ENCODE measurements at places on chromosomes 12 and 14.
A peak's percentile ranks its signal among the peaks of the same experiment; 100 is the strongest.

DNA sequence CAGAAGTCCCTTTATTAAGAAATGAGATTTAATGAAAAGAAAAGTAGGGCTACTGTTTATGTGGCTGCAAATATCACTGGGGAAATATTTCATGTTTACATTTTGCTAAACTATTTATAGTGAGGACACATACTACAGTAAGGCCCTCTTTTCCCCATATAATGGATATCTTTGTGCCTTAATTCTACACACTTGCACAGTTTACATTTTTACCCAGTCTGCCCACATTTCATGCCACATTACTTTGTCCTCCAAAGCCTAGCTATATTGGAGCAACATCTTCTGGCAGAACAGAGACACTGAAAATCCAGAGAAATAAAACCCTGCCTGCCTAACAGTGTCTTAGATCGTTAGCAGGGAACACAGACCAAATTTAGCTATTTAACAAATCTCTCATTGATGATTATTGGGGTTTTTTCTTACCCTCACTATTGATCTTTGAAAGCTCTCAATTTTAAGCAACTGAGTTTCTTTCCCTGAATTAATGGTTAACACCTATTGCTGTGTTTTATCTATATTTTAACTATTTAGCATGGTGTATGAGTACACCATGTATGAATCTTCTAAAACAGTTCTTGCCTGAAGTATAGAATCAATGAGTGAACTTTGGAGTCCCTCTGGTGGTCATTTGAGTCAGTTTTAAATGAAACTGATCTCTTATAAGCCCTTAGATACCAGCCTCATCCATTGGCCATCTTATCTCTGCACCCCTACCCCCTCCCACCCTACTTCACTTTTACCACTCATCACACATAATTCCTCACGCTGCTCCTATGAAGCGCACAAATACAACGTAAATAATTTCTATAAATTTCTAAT is 170.2 kb downstream of the BCAT1 start:
- peak; percentile 18 for DNase-seq

- no peak for DNase-seq
These were observed 445.5 kb upstream of the FBXO33 start for GRCh38 chr14:39877577-39878190.

GRCh38 chr12:2287589-2287988 is 234.8 kb downstream of the CACNA1C start:
- DNase-seq = no peak

GRCh38 chr12:109130297-109131153 is 14.1 kb downstream of the ACACB start:
- no peak for DNase-seq

DNA sequence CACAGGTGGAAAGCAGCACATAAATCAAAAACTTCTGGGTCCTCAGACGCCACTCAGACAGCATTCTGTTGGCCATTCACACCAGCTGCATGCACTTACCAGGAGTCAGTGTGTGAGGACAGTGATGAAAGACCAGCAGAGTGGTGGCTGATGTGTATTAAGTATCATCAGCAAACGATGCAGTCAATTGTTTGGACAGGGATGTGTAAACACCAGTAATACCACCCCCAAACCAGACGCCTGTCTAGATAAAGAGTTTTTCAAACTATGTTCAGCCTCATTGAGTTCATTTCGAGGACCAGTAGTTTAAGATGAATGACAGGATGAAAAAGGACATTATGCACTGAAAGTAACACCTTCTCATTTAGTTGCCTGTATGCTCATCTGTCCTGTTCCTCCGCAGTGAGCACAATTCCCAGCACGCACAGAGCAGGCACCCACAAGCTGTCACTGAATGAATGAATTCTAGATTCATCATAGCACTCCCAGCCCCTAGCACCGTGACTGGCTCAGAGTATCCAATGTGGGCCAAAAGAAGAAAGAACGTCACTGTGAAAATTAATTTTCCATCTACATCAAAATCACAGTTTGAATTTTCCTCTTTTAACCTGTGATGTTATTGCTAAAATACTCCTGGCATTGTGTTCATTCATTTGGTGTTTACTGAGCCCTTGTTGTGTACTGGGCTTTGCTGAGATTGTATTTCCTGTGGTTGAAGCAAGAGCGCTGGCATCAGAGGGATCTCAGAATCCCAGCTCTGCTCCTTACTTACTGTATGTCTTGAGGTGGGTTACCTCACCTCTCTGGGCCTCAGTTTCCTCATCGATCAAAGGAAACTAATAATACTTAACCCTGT is 124.8 kb upstream of the NOS1 start:
- DNase-seq = no peak

DNA sequence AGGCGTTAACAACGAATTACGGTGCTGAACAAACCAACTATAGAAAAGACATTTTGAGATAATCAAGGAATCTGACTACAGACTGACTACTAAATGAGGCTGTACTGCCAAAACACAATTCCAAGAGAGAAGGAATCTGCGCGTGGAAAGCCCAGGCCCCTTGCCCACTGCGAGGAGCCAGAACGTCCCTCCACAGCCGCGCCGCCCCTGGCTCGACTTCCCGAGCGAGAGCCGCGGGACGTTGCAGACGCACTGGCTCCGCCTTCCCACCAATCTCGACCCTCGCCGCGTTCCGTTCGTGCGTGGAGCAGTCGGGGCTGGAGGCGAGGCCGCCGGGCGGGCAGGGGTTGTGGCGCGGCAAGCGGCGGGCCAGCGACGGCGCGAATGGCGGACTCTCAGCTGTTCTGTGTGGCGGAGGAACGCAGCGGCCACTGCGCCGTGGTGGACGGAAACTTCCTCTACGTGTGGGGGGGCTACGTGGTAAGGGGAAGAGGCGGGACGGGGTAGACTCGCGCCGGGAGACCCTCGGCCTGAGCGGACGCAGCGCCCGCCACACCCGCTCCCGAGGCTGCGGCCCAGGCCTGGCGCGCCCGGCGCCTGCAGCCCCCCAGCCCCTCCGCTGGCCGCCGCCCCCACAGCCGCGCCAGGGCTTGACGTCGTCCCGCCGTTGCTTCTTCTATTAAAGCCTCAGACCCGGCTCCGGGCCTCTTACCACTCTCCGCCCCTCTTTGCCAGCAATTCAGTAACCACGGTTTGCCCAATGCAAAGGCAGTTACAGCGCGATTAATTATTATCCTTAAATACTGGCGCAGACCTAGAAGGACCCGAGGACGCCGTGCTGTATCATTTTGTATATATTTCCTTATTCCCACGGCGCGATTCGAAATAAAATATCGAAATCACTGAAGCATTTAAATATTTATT is at the start of gene KLHDC1:
KLHDC1 (plus strand) TSS at position 310 of the 924 bp plus-strand sequence; CDS start at position 385, 75 bp downstream.
- peak; percentile 50 for DNase-seq

GRCh38 chr14:55582746-55583145 is 2.7 kb downstream of the KTN1 start:
- DNase-seq = no peak

DNA sequence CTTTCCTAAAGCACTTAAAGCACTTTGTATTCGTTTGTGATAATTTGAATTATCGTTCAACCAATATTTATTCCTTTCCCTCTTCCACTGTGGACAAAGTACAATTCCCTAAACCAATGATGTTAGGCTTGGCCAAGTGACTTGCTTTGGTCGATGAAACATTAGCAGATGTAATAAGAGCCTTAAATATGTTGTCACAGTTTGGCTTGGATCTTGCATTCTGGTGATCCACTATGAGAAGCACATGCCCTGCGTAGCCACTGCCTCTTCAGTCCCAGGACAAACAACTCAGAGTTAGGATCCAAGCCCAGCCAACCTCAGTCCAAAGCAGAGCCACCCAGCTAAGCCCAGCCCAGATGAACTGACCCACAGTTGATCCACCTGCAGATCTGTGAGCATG is 8.4 kb upstream of the C12orf75 start:
- no peak for DNase-seq

DNA sequence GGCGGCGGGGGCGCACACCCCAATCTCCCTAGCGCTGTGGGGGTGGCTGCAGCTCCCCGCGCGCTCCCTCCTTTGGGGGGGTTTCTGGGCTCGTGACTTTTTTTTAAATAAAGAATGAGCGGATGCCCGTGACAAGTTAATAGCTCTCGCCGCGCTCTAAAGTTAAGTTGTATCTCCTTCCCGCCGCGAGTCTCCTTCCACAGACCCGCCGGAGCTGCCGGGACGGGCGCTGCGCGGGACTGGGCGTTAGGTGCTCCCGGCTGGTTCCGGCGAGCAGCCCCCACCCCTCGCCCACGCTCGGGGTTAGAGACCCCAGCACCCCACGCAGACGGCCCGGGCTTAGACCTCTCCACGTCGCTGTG is 82.6 kb upstream of the HMGA2 start:
- no peak for DNase-seq

DNA sequence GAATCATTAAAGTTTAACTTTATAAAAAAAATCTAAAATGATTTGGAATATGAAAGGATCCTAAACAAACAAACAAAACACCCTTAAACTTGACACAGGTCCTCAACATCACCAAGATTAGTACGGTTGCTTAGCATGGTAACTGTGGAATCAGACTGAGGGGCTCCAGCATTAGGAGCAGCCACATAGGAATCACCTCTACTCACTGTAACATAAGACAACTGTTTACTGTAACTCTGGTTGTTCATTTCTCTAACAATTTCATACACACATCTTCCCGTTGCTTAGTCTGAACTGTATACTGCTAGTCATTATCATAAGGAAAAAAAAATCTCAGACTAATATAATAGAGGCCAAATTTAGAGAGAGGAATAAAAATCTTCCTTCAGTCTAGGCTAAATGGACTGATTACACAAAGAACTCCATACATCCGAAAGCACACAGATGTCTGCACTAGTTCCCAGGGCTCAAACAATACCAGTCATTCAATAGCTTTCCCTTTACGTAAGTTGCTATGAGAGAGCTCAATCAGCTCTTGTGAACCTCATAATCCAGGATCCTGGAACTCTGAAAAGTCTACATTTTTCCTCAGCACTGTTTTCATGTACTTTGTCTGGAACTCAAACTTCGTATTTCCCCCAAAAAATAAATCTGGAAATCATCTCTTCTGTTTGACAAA is 26.0 kb downstream of the LRP6 start:
- DNase-seq = no peak

DNA sequence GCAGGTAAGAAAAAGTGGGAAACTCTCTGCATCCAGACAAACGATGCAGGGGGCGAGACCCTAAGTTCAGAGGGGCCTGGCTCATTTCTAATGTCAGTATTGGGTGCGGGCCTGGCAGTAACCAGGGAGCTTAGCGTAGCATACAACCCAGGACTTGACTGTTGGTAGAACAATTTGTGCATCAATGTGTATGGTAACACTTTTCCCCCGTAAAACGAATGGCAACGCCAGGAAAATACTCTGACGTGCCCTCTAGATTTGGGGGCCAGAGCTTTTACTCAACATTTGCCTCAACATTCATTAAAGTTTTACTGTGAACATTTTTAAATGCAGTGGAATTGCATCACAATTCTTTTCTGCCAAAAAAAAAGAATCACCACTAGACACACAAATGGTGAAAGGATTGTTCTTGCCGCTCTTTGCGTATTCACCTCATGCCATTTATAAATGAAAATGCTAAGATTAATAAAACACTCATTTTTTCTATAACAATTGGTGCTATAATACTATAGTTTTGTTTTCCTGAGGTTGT is 867 bp downstream of the RHOJ start:
- DNase-seq = no peak

- DNase-seq = no peak
These were observed 55.5 kb upstream of the GPATCH2L start for GRCh38 chr14:76096257-76096656.

- DNase-seq = no peak
These were observed 45.4 kb downstream of the BCAT1 start for GRCh38 chr12:24903329-24904088.

DNA sequence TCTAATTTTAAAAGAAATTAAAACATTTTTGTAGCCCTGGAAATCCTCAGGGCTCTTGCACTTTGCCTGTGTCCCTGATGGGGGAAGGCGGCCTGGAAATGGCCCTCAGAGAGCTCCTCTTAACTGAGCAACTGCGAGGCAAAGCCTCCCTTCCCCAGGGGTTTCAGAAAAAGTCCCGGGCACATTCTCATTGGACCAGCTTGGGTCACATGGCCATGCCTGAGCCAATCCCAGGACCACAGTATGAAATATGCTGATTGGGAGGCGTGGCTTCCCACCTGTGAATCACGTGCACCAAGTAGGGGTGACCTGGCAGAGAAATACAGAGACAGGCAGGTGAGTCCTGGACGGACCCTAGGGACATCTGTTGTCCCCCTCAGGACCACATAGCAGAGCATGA is 90.4 kb upstream of the SFSWAP start:
- DNase-seq = no peak

GRCh38 chr14:101199028-101199770 is 295.7 kb upstream of the RTL1 start:
- DNase-seq = no peak

DNA sequence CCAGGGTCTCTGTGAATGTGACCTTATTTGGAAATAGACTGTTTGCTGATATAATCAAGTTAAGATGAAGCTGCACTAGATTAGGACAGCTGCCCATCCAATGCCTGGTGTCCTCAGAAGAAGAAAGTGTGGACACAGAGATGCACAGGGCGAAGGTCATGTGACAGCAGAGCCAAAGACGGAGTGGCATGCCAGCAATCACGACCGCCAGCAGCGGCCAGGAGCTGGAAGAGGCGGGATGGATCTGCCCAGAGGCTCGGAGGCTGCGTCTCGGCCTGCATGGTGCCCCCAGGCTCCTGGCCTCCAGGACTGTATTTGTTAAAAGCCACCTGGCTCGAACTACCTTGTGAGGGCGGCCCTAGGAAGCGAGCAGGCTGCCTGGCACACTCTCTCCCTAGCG is 76.5 kb downstream of the RFLNA start:
- DNase-seq = no peak

GRCh38 chr14:60125918-60126317 is 34.2 kb downstream of the PCNX4 start:
- DNase-seq = no peak

- no peak for DNase-seq
These were observed 96.7 kb downstream of the IRF2BPL start for GRCh38 chr14:76931631-76932402.

DNA sequence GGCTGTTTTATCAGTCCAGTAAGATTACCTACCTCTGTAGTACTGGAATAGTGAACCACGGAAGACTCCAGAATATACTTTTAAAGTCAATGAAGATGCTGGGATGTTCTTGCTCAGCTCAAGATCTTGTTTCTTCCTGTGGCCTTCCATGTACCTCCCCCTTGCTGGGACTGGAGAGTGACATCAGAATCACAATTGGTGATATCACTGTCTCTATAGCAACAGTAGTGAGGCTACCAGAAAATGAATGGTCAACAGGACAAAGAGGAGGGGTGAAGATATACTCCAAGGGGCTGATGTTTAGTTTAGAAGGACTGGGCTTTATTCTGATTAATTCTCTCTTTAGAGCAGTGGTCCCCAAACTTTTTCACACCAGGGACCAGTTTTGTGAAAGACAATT is 3.8 kb downstream of the AKAP3 start:
- DNase-seq = no peak

GRCh38 chr12:50111395-50111692 is 692 bp upstream of the COX14 start:
- DNase-seq = no peak

GRCh38 chr12:6405963-6406362 is 22.0 kb downstream of the LTBR start:
- DNase-seq = no peak

GRCh38 chr12:112996501-112996900 is 18.2 kb downstream of the OAS2 start:
- DNase-seq = no peak

All from fibroblast of skin of left biceps (primary cell).